ENCODE measurements at places on chromosomes 6 and 20.

GRCh38 chr6:77910826-77911225 lies 258.0 kb downstream of the MEI4 start:
- DNase-seq, result no peak

DNA sequence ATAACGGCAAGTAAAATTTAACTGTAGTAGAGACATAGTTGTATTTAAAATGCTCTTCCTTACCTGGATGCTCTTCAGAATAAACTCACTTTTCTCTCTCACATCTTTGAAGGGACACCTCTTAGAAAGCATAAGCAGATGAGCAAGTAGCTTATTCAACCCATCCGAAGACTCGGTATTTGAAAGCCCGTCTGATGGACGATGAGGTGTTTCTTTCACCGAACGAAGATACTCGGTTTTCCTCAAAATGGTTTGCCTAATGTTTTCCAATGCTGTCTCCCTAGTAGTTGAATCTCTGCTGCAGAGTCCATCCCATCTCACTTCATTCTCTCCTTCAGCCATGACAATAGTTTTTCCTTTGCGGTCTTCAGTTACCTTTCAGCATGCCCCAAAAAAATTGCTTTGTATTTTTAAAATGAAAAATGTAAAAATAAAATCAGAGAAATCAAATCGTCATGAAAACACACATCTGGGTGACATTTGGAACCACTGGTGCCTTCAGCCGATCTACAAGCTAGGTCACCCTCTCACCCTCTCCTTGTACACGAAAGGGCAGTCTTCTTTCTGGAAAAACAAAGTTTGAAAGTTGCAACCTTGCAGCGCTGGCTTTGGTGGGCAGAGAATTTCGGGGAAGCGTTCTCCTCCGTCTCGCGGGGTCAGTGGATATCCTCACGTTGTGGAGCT lies 772 bp downstream of the SESN1 start:
- DNase-seq, result no peak

- DNase-seq, result no peak
Measured at GRCh38 chr6:57423468-57423867, 106.0 kb downstream of the PRIM2 start.

DNA sequence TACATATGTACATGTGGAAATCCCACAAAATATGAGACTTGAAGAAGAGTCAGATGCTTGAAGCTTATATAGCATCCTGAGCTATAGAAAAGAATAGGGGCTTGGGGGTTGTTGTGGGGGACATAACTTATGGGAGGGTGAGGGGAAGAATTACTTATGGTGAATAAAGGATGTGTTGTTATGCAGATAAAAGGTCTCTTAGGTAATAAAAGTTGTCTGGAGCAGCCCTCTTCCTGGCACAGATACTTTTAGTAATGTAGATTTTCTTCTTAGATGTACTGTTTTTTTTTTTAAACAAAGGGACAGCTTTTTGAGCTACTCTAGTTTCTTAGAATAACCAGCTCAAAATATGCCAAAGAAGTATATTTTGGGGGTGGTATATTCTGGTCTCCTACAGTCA lies 35.9 kb downstream of the CHMP4B start:
- no peak for DNase-seq

- DNase-seq, result no peak
Measured at GRCh38 chr6:53103993-53104675, 38.9 kb downstream of the FBXO9 start.

DNA sequence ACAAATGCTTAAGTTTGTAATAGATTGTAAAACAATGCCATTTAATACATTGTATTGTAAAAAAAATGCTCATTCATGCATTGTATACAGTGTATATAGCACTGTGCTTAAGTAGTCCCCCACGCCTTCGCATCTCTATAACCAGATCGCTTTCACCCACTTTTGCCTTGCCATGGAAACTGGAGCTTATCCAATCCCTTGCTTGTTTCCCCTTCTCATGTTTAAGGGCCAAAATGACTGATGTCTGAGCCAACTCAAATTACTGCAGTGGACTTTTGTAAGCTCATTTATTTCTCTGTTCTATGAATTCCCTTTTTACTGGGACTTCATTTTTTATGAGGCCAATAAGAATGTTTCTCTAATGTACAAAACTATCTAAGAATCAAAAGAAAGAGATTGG lies 730.9 kb upstream of the GJE1 start:
- no peak for DNase-seq

DNA sequence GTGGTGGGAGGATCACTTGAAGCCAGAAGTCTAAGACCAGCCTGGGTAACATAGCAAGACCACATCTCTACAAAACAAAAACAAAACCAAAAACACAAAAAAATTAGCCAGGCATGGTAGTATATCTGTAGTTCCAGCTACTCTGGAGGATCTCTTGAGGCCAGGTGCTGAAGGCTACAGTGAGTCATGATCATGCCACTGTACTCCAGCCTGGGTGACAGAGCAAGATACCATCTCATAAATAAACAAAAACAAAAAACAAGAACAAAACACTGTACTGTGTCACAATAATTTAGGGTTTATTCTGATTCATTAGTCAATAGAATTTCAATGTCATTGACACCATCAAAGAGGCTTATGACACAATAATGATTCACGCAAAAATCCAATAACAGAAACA lies 1121.7 kb upstream of the MAP3K7 start:
- no peak for DNase-seq

- DNase-seq, result peak; percentile 90
Measured at GRCh38 chr6:2853769-2854395, 12.2 kb upstream of the SERPINB1 start.

DNA sequence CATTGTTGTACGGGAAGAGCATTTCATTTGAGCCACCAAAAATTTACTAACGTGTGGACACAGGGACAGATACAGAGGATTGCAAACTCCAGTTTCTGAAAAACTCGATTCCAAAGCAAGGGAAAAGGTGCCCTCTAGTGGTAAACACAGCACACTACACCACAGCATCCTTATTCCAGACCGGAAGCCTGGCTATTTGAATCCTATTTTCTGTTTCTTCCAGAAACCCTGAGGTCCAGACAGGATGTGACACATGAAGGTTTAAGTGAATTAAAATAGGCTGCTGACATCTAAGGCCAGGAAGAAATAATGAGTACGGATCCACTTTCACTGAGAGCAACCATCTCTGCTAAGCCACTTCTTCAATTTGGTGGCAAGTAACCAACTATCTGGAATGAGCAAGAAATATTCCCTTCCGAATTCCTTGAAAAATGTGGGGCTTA lies 31.8 kb upstream of the GMPR start:
- DNase-seq, result peak; percentile 54

GRCh38 chr20:17808357-17808756 lies 108.6 kb downstream of the BANF2 start:
- no peak for DNase-seq

Measured in CD4-positive, alpha-beta T cell treated with Interleukin-15 for 4 hours (primary cell).